ENCODE measurements at places on chromosomes 16 and 17.

- DNase-seq, result no peak
Measured at GRCh38 chr17:27366437-27366836, 72.5 kb downstream of the WSB1 start.

- DNase-seq, result peak; percentile 92
Measured at GRCh38 chr16:89560378-89561141, at the start of gene RPL13. Gene RPL13, plus strand, starts transcription at chr16:89560682. Its CDS starts 278 bp downstream, at chr16:89560960.

DNA sequence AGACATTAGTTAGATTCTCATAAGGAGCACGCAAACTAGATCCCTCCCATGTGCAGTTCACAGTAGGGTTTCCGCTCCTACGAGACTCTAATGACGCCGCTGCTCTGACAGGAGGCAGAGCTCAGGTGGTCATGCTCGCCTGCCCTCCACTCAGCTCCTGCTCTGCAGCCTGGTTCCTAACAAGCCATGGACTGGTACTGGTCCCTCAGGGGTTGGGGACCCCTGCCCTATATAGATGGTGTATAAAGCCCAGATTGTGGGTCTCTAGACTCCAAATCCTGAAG lies 52.1 kb upstream of the LYRM9 start:
- DNase-seq, result no peak

GRCh38 chr16:73206151-73206707 lies 158.3 kb upstream of the ZFHX3 start:
- DNase-seq, result no peak

- no peak for DNase-seq
Measured at GRCh38 chr16:85319208-85319983, 207.1 kb upstream of the CIBAR2 start.

DNA sequence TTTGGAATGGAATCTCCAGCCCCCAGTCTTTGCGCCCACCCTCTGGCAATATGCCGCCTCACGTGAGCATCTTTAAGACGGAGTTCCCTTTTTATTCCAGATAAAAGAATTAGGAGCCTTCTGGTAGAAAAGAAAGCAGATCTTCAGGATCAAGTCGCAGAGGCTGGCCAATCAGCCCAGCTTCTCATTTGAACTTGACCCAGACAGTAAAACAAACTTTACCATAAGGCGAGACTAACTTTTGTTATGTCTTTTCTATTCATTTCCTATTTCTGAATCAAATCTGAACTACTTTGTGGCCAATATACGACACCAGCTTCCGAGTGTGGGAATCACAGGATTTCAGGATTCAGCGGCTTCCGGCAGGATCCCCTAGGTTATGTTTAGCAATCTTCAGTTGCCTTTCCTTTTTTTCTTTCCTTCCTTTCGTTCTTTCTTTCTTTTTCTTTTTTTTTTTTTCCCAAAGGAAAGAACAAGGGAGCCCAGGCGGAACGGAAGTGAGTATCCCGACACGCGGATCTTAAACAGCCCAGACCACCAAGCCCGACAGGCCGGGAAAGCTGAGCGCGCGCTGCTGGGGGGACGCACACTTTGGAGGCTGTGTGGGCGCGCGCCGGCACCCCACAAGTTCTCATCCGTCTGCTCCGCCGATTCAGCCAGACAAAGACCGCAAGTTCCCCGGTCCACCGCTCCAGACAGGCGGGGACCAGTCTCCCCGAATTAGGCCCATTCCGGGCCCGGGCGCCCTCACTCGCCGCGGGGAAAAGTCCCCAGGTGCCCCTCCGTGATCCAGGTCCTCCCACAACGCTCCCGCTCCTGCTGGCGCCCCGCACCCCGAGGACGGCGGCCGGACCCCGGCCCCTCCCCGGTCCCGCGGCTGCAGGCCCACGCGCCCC lies 633 bp downstream of the TBC1D16 start:
- DNase-seq, result no peak

DNA sequence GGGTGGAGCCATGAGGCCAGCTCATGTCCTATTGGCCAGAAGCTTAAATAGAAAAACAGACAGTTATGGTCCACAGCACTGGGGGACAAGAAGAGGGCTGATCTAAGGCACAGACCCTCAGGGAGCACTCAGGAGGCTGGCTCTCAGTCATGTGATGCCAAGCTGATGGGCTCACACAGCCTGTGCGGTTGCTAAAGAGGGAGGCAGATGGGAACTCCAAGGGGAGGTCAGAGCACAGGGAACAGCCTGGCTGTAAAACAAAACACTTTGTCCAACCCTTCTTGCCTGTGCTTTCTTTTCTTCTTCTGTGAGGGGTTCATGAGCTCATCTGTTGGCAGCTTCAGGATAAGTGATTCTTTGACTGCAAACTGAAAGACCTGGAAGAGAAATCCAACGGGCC lies 27.2 kb downstream of the CNTNAP1 start:
- no peak for DNase-seq

- DNase-seq, result no peak
Measured at GRCh38 chr17:50318501-50319285, 27.2 kb upstream of the XYLT2 start.

GRCh38 chr17:48752399-48753288 lies 24.1 kb upstream of the HOXB13 start:
- no peak for DNase-seq

- no peak for DNase-seq
Measured at GRCh38 chr16:68368301-68368888, 57.6 kb downstream of the PRMT7 start.

GRCh38 chr17:80930335-80931279 lies 61.0 kb upstream of the CHMP6 start:
- DNase-seq, result no peak

DNA sequence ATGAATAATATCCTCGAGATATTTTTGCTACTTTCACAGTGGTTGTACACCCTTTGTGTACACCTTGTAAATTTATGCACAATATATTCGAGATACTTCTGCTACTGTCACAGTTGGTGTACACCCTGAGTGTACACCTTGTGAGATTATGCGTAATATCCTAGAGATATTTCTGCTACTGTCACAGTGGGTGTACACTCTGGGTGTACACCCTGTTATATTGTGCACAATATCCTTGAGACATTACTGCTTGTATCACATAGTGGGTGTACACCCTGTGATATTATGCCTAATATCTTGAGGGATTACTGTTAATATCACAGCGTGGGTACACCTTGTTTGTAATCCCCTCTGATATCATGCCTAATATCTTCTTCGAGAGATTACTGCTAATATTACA lies 7.2 kb upstream of the NUDT7 start:
- no peak for DNase-seq

DNA sequence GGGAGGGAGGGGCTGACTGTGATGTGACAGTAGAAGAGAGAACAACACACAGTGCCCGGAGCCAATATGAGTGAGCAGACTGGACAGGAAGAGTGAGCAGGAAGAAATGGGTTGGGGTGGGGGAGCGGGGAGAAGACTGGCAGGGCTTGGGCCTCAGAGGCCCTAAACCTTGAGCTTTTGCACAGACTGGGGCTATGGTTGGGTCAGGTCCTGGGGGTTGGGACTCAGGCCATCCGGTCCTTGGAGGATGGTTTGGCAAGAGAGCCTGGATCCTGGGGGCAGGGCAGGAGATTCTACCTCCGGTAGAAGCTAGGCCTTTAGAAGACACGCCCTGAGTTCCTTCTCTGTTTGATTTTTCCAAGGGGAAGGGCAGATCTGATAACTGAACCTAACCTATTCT lies 1.1 kb downstream of the CAMTA2 start:
- no peak for DNase-seq

DNA sequence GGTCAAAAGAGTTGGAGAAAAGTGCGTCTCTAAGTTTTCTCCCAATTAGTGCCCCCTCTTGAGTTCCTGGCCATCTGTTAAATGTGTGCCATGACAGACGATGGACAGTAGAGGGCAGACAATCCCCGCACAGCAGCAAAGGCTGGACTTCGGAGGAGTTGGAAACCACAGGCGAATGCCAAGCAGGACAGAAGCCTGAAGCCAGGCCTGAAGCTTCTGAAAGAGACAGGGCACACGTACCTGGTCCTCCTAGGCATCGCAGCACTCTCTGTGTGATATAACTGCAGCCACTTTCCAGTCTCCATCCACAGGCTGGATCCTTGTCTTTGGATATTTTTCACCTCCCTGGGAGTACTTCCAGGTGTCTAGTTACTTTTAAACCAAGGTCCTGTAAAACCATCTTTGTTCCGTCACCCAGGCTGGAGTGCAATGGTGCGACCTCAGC lies 14.5 kb downstream of the C17orf100 start:
- peak; percentile 31 for DNase-seq

GRCh38 chr16:13351181-13351580 lies 449.8 kb downstream of the SHISA9 start:
- DNase-seq, result no peak
